ENCODE measurements at places on chromosomes 4 and X.

- no peak for DNase-seq
Observed at GRCh38 chrX:112521676-112522075, 158.1 kb downstream of the LHFPL1 start.

- DNase-seq, result no peak
Observed at GRCh38 chrX:2445662-2446623, 54.8 kb downstream of the DHRSX start.

DNA sequence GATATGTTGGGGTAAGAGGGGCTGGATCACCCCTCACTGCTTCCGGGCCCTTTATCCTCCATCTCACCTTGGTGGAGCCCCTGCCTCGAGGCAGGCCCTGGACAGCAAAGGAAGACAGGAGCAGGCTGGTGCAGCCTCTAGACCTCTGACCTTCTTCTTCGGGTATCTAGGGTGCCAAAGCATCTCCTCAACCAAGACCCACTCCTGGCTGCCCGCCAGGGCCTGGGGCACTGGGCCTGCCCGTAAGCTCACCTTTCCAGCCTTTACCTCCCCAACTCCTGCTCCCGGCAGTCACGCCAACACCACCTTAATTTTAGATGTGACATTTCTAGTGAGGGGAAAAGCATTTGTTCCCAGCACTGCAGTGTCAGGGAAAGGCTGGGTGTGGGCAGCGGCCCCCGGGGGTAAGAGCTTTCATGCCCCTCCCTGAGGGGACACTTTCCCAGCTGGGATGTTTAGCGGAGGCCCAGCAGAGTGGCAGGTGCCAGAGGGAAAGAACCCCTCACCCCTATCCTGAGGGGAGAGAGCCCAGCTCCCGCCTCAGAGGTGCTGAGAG is 6.7 kb downstream of the MAN2B2 start:
- DNase-seq, result no peak

DNA sequence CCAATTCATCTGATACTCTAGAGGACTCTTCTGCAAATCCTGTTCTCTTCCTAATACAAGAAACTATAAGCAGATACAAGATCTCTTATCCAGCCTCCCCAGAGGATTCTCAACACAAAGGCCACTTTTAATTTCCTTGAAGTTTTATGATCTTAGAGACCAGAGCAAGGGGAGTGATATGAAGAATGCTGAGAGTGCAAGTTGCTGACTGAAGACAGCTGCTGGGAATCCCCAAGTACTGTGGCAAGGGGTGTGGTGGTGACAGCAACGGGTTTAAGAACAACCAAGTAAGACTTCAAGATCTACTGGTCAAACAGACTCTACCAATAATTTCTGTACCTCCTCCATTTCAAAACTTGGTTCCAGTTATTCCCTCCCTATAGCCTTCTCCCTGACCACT is 7.0 kb downstream of the AMMECR1 start:
- DNase-seq, result peak; percentile 64

GRCh38 chr4:136796953-136797352 is 735.3 kb downstream of the PCDH18 start:
- DNase-seq, result no peak

- DNase-seq, result no peak
Observed at GRCh38 chrX:37779857-37780256, at the start of gene CYBB. Gene CYBB (plus strand): TSS chrX:37780059. CDS start chrX:37780078, 19 bp downstream.
